ENCODE measurements at places on chromosomes 2 and 18.
A peak's percentile ranks its signal among the peaks of the same experiment; 100 is the strongest.

- DNase-seq = no peak
Measured at GRCh38 chr18:79944126-79944731, 7.2 kb downstream of the SLC66A2 start.

- peak; percentile 11 for DNase-seq
Measured at GRCh38 chr18:8260319-8260718, 348.9 kb upstream of the RAB12 start.

- DNase-seq = no peak
Measured at GRCh38 chr2:181754105-181754504, 73.8 kb upstream of the NEUROD1 start.

GRCh38 chr18:11688972-11689668 is at the start of gene GNAL:
Gene GNAL (plus strand): TSS chr18:11689264. CDS start chr18:11689564, 300 bp downstream.
- DNase-seq = peak; percentile 85

DNA sequence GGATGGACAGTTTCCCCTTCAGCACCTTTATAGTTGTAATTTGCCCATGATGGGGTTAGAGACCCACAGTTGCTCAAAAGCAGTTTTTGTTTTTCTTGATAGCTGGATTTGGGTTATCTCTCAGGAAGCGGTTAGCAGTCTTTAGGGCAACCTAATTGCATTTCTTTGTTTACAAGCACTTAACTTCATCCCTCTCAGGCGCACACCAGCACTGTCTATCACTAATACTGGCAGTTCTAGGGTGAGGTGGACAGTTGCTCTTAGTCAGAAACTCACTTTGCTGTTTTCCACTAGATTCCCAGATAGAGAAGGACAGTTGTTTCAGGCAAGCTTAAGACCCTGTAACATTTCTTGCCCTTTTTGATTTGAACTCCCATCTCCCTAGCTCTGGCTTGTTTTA is 146.0 kb downstream of the AGAP1 start:
- no peak for DNase-seq

- peak; percentile 85 for DNase-seq
Measured at GRCh38 chr2:121400201-121400600, 115.2 kb upstream of the TFCP2L1 start.

GRCh38 chr2:70854411-70854810 is 18.8 kb upstream of the CD207 start:
- no peak for DNase-seq

DNA sequence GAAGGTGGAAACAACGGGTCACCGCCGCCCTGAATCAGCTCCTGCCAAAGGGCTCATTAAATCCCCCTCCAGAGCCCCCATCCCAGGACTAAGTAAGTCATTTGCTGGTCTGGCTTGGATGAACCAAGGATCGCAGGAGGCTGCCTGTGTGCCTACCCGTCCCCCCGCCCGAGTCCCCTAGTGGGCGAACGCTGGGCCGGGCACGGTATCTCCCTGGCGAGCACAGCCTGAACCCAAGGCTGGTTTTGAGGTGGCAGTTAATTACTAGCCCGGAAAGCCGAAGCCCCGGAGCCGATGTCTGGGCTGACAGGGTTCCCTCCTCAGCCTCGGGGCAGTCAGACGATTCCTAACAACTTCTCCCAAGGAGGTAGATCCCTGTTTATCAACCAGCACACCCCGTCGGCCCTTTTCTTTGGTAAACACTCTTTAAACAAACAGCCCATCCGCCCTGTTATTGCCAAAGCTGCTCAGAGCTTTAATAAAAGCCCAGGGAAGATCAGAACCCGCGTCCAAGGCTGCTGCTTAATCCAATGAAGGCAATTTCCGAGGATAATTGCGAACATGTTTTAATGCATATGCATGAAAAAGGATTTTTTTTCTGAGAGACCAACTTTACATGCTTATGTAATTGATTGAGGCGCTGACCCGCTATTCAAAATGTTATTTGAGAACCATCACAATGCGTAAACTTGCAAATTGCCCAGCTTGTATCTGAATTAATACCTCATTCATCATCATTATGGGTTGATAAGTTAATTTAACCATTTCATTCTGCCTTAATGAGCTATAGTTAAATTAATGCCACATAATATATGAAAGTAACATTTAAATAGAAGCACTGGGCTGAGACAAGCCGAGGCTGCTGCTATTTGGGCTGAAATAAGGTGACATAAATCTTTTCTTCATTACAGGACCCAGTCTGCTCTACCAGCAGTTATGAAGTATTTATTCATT is 10.5 kb downstream of the EVX2 start:
- no peak for DNase-seq

- peak; percentile 59 for DNase-seq
Measured at GRCh38 chr18:75478996-75479880, 51.7 kb upstream of the SMIM21 start.

GRCh38 chr2:239824866-239825704 is 200.1 kb downstream of the NDUFA10 start:
- no peak for DNase-seq

DNA sequence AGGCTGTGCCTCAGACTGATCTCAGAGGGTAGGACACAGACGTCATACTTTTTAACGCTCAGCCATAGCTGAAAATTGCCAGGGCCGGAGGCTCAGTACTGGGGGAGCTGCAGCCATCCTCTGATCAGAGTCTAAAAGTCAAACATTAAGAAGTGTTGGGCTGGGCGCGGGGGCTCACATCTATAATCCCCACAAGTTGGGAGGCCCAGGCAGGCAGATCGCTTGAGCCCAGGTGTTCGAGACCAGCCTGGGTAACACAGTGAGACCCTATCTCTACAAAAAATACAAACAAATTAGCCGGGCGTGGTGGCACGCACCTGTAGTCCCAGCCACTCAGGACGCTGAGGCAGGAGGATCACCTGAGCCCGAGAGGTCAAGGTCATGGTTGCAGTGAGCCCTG is 48.8 kb downstream of the FAM178B start:
- DNase-seq = no peak

- DNase-seq = no peak
Measured at GRCh38 chr2:62287282-62287681, 91.4 kb downstream of the B3GNT2 start.

DNA sequence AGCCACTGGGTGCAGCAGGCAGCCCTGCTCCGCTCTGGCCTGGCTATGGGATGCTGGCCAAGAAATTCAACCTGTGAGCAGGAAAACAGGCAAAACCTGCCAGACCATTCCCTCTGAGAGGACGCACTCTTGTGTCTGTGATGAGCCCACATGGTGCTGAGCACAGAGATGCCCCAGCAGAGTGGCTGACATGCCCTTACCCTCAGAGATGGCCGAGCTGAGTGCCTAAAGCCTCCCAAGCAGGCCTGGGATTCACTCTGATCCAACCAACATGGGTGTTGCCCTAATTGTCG is 34.3 kb upstream of the TAF1B start:
- DNase-seq = no peak

DNA sequence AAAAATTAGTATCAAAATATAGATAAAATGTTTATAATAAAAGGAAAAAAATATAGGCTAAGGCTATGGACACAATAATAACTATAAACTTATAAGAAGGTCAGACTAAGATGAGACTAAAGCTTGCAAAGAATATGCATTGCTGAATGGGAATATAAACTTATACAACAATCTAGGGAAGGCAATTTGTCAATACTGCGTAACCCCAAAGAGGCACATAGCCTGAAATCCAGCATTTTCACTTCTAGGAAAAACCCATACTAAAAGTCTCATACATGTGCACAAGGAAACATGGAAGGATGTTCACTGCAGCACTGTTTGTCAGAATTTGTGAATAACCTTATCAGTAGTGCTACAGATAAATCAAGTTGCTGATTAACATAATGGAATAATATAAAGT is 45.5 kb downstream of the FANCL start:
- DNase-seq = peak; percentile 23

DNA sequence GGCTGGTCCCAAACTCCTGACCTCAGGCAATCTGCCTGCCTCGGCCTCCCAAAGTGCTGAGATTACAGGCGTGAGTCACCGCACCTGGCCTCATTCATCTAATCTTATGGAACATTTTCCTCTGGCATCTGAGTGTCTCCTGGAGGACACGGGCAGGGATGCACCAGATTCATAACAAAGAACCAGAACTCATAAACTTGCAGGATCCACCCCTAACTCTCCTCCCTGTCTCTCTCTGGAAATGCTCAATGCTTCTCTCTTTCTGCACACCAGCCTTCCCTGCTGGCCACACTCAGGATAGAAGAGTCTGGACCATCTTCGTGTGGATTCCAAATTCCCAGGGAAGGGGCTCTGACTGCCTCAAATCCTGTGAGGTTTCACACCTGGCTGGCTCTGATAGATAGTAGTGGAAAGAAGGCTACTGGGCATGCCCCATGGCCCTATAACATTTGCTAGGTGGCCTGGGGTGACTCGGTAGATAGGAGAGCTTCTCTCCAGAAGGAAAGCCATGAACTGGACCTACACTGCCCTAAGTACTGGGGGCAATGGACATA is 483.2 kb upstream of the GYPC start:
- no peak for DNase-seq

- no peak for DNase-seq
Measured at GRCh38 chr2:162566666-162567065, 222.7 kb downstream of the GCA start.

DNA sequence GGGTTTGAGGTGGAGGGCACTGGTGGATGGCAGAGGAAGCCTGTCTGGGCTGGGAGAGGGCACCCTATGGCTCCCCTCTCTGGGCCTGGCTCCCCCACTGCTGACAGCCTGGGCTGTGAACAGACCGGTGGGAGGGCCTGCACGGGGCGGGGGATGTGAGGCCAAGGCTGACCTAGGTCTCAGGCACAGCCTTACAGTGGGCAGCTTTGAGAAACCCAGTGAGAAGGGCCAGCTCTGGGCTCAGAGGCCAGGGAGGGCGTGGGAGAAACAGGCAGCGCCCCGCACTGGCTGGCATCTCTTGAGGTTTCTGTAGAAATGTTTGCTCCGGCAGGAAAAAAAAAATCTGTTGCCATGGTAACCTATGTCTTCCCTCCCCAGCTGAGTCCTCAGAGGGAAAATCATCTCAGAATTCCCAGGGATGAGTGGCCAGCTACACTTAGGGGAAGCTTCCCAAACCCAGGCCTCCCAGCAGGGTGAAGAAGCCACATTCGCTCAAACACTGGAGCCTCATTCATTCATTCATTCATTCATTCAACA is 71.7 kb upstream of the TAF1B start:
- DNase-seq = peak; percentile 80

DNA sequence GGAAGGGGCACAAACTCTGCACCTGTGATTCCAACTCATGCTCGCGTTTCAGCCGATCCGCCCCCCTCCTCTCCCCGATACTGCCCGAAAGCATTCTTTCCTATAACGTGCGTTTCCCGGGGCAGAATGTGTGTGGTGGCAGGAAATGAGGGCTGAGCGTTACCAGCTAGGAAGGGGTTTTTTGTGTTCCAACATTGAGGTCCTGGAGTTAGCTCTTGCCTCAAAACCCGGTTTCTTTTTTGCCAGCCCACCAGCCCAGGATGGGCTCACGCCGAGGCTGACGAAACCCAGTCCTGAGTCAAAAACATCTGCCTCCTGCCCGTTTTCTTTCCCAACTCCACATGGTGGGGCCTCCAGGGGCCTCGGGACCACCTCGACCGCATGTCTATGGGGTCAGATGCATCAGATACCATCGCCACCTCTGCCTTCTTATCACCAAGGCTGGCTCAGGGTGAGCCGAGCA is 113.7 kb upstream of the COPS8 start:
- no peak for DNase-seq

DNA sequence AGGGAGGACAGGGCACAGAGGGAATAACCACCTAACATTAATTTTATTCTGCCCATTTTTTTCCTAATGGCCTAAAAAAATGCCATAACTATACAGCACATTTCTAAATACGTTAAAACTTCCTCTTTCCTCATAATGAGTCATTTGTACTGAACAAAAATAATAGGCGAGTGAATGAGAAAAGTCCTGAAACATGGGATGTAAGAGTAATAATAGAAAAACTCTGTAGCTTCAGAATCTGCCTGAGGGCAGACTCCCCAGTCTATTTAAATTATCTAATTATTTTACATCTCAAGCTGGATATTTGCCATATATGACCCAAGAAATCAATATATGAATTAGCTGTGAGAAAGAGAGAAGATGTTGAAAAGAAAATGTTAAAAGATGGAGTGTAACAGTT is 285.1 kb downstream of the TMX3 start:
- DNase-seq = peak; percentile 77

- DNase-seq = no peak
Measured at GRCh38 chr18:55128437-55128836, 169.2 kb upstream of the CCDC68 start.

DNA sequence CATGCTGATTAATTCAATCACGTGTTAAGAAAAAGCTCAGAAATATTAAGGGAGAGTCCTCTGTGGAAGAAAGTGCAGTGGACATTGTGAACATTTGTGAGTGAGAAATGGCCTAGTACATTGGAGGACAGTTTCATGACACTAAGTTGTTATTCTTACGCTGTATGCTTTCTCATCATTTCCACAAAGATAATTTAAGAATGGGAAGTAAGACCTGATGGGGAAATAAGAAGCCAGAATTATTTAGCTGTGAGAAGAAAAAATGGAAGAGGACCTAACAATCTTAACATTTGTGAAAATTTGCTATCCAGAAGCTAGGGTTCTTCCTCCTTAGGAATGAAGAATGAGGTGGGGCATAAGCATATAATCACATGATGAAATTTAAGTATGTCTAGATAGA is 15.2 kb upstream of the RAPH1 start:
- DNase-seq = no peak

- DNase-seq = no peak
Measured at GRCh38 chr2:56985609-56986008, 801.8 kb downstream of the CCDC85A start.

DNA sequence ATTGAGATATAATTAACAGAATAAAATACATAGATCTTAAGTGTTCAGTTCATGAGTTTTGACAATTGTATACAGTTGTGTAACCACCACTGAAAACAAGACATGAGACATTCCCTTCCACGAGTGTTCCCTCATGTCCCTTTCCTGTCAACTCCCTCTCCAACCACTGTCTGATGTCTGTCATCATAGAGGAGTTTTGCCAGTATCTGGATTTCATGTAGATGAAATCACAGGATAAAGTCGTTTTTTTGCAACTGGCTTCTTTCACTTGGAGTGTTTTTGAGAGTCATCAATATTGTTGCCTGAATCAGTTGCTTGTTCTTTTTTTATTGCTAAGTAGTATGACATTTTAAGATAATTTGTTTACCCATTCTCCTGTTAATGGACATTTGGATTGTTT is 52.7 kb downstream of the RBMS1 start:
- no peak for DNase-seq

DNA sequence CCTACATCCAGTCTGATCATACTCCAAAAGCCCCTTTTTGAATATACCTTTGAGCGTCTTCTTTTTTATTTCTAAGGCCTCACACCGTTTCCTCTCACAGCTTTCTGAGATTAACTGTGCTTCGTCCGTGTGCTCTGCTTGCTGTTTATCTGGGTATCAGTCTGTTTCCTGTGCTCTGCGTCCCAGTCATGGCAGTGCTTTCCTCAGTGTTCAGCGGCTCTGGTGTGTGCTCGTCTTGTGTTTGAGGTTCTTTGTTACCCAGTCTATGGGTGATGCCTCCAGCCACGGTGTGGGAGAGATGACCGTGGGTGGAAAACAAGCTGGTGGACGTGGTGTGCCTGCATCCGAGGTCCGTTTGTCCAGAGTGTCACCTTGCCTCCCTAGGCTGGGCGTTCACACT is 33.6 kb upstream of the BIN1 start:
- DNase-seq = no peak

All from IMR-90 (cell line).